Heart left ventricle (tissue), 16 donors: ENCODE measurements at places on chromosomes 2 and 18. TPM values are rescaled to one million over a fixed set of nuclear protein-coding genes. Genes with fewer than 3 reads are reported as not detected.

HOXD3 gene
- 0.30 TPM for polyA plus RNA-seq

DNA sequence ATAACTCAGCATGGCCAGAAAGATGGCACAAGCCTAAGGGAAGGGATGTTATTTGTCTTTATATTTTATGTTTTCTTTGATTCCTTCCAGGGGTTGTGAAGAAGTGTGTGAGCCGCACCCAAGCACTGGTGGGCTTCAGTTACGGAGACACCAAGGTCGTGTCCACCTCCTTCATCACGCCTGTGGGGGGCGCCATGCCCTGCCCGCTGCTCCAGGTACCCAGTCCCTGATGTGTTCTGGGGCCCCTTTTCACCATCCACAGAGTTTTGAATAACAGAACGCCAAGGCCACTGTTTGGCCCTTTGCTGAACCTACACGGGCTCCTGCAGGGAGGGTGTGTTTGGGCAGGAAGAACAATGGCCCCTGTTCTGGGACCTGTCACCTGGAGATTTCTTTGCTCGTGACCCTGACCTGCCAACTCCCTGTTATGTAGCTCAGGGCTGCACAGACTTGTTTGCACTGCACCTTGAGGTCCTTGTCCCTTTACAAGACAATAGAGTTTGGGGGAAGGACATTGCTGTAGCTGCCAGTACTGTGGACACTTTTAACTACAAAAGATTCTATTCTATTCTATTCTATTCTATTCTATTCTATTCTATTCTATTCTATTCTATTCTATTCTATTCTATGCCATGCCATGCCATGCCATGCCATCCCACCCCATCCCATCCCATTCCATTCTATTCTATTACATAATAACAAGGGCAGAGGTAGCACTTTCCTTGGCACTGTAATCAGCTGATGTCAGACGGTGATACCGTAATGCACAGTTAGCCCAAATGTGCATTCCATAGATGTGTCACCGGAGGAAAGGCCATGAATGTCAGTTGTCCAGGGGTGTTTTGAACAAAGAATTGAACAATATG lies 48.2 kb upstream of the CNGA3 start:
- no peaks in the 10 kb centered on the region for H3K36me3 ChIP-seq
- no peaks in the 10 kb centered on the region for H3K27me3 ChIP-seq
- H3K4me3 ChIP-seq, result no peak overlapping the region
- DNase-seq, result no peak
- no peak overlapping the region for H3K27ac ChIP-seq

DNA sequence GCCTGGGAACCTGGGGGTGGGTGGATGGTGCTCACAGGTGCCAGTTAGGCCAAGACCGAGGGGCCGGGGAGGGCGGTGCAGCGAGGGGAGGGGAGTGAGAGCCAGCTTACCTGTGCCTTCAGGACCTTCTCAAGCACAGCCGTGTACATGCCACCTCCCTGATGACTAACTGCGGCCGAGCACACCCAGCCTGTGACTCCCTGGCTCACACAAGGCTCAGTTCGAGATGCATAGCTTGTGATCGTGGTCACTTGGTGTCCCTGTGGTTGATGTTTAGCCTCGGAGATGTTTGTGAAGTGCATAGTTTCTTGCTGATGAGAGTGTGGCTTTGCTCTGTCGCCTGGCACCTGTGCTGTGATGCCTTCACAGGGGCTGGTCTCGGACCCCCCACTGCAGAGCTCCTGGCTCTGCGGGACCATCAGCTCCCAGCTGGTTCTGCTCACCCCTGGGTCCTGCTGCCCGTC lies 84.5 kb upstream of the ODC1 start:
- H3K27ac ChIP-seq, result no peak overlapping the region
- no peaks in the 10 kb centered on the region for H3K27me3 ChIP-seq
- DNase-seq, result no peak
- no peaks in the 10 kb centered on the region for H3K36me3 ChIP-seq
- no peak overlapping the region for H3K4me3 ChIP-seq

DNA sequence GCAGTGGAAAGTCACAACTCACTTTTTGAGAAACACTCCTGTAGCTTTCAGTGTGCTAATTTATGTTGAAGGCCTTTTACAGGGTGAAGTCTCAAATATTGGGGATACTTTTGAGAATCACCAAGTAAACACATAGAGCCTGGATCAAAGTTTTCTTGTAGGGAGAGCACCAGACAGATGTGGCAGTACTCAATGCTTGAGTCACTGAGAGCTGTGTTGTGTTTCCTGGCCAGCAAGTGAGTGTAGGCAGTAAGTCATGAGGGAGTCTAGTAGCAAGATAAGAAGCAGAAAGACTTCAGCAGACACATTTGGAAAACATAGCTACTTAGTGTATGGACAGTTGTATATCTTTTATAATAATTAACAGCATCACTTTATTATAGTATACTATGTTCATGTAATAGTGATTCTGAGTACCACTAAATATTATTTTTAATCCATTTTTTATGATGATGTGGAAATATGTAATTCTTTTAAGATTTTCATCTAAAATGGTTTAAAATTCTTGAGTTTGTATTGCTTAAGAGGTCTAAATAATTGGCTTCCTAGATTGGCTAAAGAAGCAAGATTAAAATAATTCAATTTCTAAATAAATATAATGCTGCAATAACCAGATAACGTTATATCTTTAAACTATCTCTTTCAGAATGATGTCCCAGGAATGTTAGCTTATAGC lies 12.8 kb downstream of the PSMD1 start:
- H3K36me3 ChIP-seq, result peaks cover 96% of the 10 kb centered on the region
- no peaks in the 10 kb centered on the region for H3K27me3 ChIP-seq
- no peak for DNase-seq
- H3K27ac ChIP-seq, result no peak overlapping the region
- H3K4me3 ChIP-seq, result no peak overlapping the region
